ENCODE measurements at places on chromosomes 6 and 20. TPM values are rescaled to one million over a fixed set of nuclear protein-coding genes. Genes with fewer than 3 reads are reported as not detected.

Gene BMP7
- total RNA-seq, result 1.5 TPM

Gene RHAG
- 0.35 TPM for total RNA-seq

Gene OR2H1
- total RNA-seq, result not detected

Gene PTCRA
- 6.8 TPM for total RNA-seq

Gene FILIP1
- 0.42 TPM for total RNA-seq

Gene FOXQ1
- total RNA-seq, result not detected

Gene HLA-DPB1
- 209 TPM for total RNA-seq

Gene GSTA1
- not detected for total RNA-seq

GRCh38 chr6:68743099-68743498 is 108.0 kb downstream of the ADGRB3 start:
- H3K36me3 ChIP-seq, result no peaks in the 10 kb centered on the region
- no peak overlapping the region for H3K27ac ChIP-seq
- DNase-seq, result no peak

DNA sequence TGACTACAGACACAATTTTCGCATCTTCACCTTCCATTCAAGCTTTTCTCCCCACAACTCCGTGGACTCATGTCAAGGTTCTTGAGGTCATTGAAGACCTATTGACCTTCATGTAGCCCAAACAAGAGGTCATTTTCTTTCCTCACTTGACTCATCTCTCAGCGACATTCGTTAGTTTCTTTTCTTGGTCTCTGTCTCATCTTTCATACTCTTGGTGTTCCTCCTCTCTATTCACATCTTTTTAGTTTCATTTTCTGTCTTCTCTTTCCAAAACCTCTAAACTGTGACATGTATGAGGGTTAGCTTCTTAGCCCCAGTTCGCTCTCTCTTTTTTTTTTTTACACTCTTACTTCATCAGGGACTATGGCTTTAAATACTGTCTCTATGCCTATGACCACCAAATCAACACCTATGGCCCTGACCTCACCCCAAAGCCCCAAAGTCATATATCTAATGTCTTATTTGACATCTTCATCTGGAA is 128.6 kb upstream of the BACH2 start:
- H3K27me3 ChIP-seq, result no peaks in the 10 kb centered on the region
- no peak for DNase-seq
- H3K4me1 ChIP-seq, result no peaks in the 10 kb centered on the region
- H3K36me3 ChIP-seq, result no peaks in the 10 kb centered on the region

GRCh38 chr6:52388790-52389189 is 26.8 kb downstream of the PAQR8 start:
- H3K36me3 ChIP-seq, result no peaks in the 10 kb centered on the region
- H3K4me3 ChIP-seq, result no peak overlapping the region

DNA sequence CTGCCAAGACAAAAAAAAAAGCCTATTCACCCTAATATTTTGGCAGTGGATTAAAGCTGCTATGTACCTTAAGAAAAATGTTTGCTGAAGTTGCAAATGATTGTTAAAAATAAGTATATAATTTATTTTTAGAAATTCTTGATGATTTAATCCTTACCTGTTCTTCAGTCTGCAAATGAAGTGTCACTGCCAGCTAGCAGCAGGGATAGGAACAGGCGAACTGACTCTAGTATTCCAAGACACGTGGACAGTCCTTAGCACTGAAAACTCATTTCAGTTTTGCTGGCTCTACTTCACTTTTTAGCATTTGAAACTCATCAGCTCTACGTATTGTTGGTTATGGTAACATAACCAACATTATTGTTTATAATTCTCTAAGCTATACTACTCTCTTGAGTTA is 204.4 kb upstream of the ID4 start:
- no peak overlapping the region for H3K4me3 ChIP-seq
- H3K27ac ChIP-seq, result no peak overlapping the region
- no peaks in the 10 kb centered on the region for H3K36me3 ChIP-seq
- no peaks in the 10 kb centered on the region for H3K27me3 ChIP-seq
- no peaks in the 10 kb centered on the region for H3K4me1 ChIP-seq
- DNase-seq, result no peak

- no peak overlapping the region for H3K27ac ChIP-seq
- no peaks in the 10 kb centered on the region for H3K27me3 ChIP-seq
- no peak overlapping the region for H3K4me3 ChIP-seq
These were observed 5.1 kb downstream of the LPIN3 start for GRCh38 chr20:41345729-41346067.

DNA sequence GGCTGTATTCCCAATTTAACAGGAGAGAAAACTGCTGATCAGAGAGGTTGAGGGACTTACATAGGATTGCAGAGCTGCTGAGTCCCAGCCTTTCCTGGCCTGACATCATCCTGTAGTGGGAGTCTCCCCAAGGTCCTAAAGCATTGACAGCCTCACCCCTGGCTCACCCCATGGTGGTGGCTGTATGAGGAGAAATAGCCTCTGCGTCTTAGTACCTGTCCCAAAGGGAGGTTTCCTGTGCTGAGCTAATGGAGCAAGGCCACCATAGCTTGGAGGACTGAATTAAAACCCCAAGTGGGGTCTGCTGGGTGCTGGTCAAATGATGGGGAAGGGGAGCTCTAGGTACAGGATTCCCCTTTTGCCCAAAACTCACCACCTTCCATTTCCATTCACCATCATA is 525.1 kb downstream of the CDH26 start:
- H3K36me3 ChIP-seq, result no peaks in the 10 kb centered on the region
- no peak overlapping the region for H3K27ac ChIP-seq
- peaks cover 30% of the 10 kb centered on the region for H3K4me1 ChIP-seq
- no peaks in the 10 kb centered on the region for H3K27me3 ChIP-seq
- no peak overlapping the region for H3K4me3 ChIP-seq

DNA sequence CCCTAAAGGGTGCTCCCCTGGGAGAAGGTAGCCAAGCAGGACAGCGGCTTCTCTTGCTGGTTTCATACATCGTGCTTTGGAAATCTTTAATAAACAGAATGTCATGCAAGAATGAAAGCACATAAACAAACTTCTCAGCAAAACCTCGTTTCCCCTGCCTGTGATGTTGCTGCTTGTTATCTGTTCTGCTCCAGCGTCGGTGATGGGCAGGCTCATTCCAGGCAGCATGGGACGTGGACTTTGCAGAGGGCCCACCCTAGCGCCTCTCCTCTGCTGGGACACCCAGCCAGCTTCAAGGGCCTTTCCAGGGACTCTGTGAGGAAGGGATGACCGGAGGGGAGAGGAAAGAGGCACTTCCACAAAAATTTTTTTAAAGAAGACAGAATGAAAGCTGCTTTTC is 197.7 kb downstream of the QKI start:
- H3K4me1 ChIP-seq, result no peaks in the 10 kb centered on the region
- no peak overlapping the region for H3K4me3 ChIP-seq
- no peak overlapping the region for H3K27ac ChIP-seq
- DNase-seq, result no peak

GRCh38 chr20:58720890-58721289 is 28.3 kb downstream of the NPEPL1 start:
- no peak overlapping the region for H3K27ac ChIP-seq
- peak; percentile 32 for DNase-seq
- H3K36me3 ChIP-seq, result peaks cover 4% of the 10 kb centered on the region
- H3K4me3 ChIP-seq, result no peak overlapping the region

DNA sequence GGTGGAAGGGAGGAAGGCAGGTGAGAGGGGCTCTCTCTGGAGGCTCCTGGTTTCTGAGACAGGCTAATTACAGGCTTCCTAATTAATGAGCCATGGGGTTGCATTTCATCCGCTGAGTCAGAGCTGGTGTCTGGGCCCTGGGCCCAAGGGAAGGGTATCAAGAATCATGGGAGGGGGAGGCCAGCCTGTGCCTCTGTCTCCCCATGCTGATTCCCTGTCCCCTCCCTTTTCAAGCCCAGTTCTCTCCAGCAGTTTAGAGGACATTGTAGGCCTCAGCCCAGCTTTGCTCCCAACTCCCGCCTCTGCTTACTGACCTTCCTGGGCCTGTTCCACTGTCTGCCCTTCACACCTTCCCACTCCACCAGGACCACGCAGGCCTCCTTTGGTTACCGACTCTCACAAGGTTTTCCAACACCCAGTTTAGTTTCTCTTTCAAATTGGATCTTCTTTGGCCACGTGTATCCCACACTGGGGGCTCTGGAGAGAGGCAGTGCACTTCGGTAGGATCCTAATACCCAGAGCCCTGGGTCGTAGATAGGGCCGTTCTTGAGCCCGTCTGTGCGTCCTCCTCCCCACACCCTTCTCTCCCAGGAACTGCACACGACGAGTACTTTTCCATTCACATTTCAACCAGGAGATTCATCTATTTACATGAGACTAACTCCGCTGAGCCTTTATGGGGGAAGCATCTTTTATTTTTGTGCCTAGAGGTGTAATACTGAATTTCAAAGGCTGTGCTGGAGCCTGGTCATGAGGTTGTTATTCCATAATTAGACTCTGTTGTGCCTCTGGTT is 18.2 kb upstream of the AVP start:
- H3K27me3 ChIP-seq, result no peaks in the 10 kb centered on the region
- H3K4me1 ChIP-seq, result peaks cover 11% of the 10 kb centered on the region
- no peak overlapping the region for H3K4me3 ChIP-seq
- H3K27ac ChIP-seq, result no peak overlapping the region
- peaks cover 18% of the 10 kb centered on the region for H3K36me3 ChIP-seq
- DNase-seq, result no peak

- no peak for DNase-seq
- H3K4me3 ChIP-seq, result no peak overlapping the region
- no peaks in the 10 kb centered on the region for H3K36me3 ChIP-seq
- no peaks in the 10 kb centered on the region for H3K4me1 ChIP-seq
- no peaks in the 10 kb centered on the region for H3K27me3 ChIP-seq
- H3K27ac ChIP-seq, result no peak overlapping the region
These were observed 129.1 kb upstream of the CARMIL1 start for GRCh38 chr6:25150031-25150430.

DNA sequence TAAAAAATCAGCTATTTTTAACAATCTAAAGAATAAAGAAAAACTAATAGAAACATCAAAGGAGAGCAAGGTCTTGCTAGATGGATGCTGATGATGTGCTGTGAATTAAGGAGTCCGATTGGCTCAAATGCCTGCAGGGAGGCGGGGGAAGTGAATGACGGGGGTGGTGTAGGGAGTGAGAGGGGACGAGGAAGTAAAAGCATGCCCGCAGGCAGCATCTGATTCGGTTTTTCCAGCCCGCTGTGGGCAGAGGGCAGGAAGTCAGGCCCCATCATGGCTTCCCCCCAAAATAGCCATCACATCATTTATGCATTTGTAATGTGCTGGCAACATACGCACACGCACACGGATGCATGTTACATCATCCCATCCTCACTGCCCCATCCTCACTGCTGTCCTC is 10.3 kb downstream of the RSPO4 start:
- H3K4me1 ChIP-seq, result no peaks in the 10 kb centered on the region
- peak; percentile 39 for DNase-seq
- H3K27ac ChIP-seq, result no peak overlapping the region
- H3K27me3 ChIP-seq, result peaks cover 31% of the 10 kb centered on the region

GRCh38 chr20:56453352-56453751 is 15.1 kb upstream of the RTF2 start:
- no peak for DNase-seq
- peaks cover 5% of the 10 kb centered on the region for H3K4me1 ChIP-seq
- H3K4me3 ChIP-seq, result no peak overlapping the region

Measured in spleen (tissue), 13 donors.